ENCODE measurements at places on chromosomes 7 and 10. TPM values are rescaled to one million over a fixed set of nuclear protein-coding genes. Genes with fewer than 3 reads are reported as not detected.

GPR37 gene
- total RNA-seq, result not detected

AKR1C2 gene
- not detected for total RNA-seq

GIMAP1 gene
- total RNA-seq, result not detected

ACSL5 gene
- 0.81 TPM for total RNA-seq

CELF2 gene
- total RNA-seq, result 0.51 TPM

CDHR1 gene
- total RNA-seq, result not detected

ZNF786 gene
- 6.4 TPM for total RNA-seq

ANLN gene
- total RNA-seq, result 66.2 TPM

PPP1R9A gene
- total RNA-seq, result 3.3 TPM

OLAH gene
- not detected for total RNA-seq

NACAD gene
- not detected for total RNA-seq

ENTPD1 gene
- total RNA-seq, result not detected

KIF20B gene
- 30.9 TPM for total RNA-seq

YAE1 gene
- 42.2 TPM for total RNA-seq

ITPRID1 gene
- total RNA-seq, result not detected

EPHB6 gene
- not detected for total RNA-seq

MYOF gene
- total RNA-seq, result 71.6 TPM

PDE6C gene
- total RNA-seq, result not detected

TRIM56 gene
- 9.9 TPM for total RNA-seq

CHN2 gene
- not detected for total RNA-seq

SLC26A4 gene
- 0.03 TPM for total RNA-seq

CALCR gene
- total RNA-seq, result not detected

POLR2J2 gene
- total RNA-seq, result 0.37 TPM

C10orf105 gene
- total RNA-seq, result not detected

GTF2IRD1 gene
- total RNA-seq, result 28.3 TPM

SFMBT2 gene
- 0.06 TPM for total RNA-seq

OR2A5 gene
- total RNA-seq, result not detected

AEBP1 gene
- total RNA-seq, result 0.43 TPM

LRRC4 gene
- 0.10 TPM for total RNA-seq

ST8SIA6 gene
- 0.64 TPM for total RNA-seq

OPN4 gene
- not detected for total RNA-seq

PRKAR1B gene
- total RNA-seq, result 73.7 TPM

AMPH gene
- not detected for total RNA-seq

TMEM130 gene
- 3.9 TPM for total RNA-seq

DGKI gene
- 0.06 TPM for total RNA-seq

STK31 gene
- not detected for total RNA-seq

NEUROG3 gene
- total RNA-seq, result not detected

ZNF467 gene
- total RNA-seq, result 9.8 TPM

LRMDA gene
- total RNA-seq, result not detected

GIMAP5 gene
- not detected for total RNA-seq

GARIN1A gene
- total RNA-seq, result 0.81 TPM

TUBB8 gene
- total RNA-seq, result 1.4 TPM

GIMAP6 gene
- not detected for total RNA-seq

SH2B2 gene
- 43.6 TPM for total RNA-seq

C7orf57 gene
- total RNA-seq, result 0.47 TPM

ANKRD2 gene
- total RNA-seq, result 0.41 TPM

PRKG1 gene
- 68.3 TPM for total RNA-seq

SPDYE1 gene
- not detected for total RNA-seq

RBM28 gene
- 20.6 TPM for total RNA-seq

OR6V1 gene
- total RNA-seq, result not detected

UCMA gene
- total RNA-seq, result not detected

TMEM236 gene
- total RNA-seq, result not detected

ADCY1 gene
- 0.14 TPM for total RNA-seq

CRCP gene
- 80.2 TPM for total RNA-seq

SP8 gene
- not detected for total RNA-seq
